ENCODE measurements at places on chromosomes 12 and 14. TPM values are rescaled to one million over a fixed set of nuclear protein-coding genes. Genes with fewer than 3 reads are reported as not detected.

Gene RNASE1
- not detected for polyA plus RNA-seq

Gene LPCAT3
- polyA plus RNA-seq: 62.7 TPM

Gene ANO6
- 37.8 TPM for polyA plus RNA-seq

Gene B3GNT4
- 0.57 TPM for polyA plus RNA-seq

Gene KRT82
- polyA plus RNA-seq: not detected

Gene NCKAP5L
- 5.5 TPM for polyA plus RNA-seq

Gene SLCO1B1
- polyA plus RNA-seq: not detected

Gene CD69
- not detected for polyA plus RNA-seq

Gene IFNG-AS1
- not detected for polyA plus RNA-seq

Gene AQP2
- polyA plus RNA-seq: not detected

Gene SMCO3
- polyA plus RNA-seq: 0.29 TPM

Gene DBX2
- not detected for polyA plus RNA-seq

Gene DCAF11
- polyA plus RNA-seq: 176 TPM

Gene HOXC5
- not detected for polyA plus RNA-seq

Gene SCNN1A
- polyA plus RNA-seq: 32.8 TPM

Gene ATL1
- polyA plus RNA-seq: 0.65 TPM

Gene TPH2
- not detected for polyA plus RNA-seq

Gene NRIP2
- not detected for polyA plus RNA-seq

Gene MAP1LC3B2
- 2.1 TPM for polyA plus RNA-seq

Gene MFAP5
- 0.07 TPM for polyA plus RNA-seq

Gene CCDC177
- not detected for polyA plus RNA-seq

Gene KRT3
- not detected for polyA plus RNA-seq

Gene ESPL1
- 5.3 TPM for polyA plus RNA-seq

Gene SLC2A3
- polyA plus RNA-seq: 580 TPM

Gene ASCL1
- polyA plus RNA-seq: not detected

Gene SLC6A12
- polyA plus RNA-seq: 3.7 TPM

Gene COCH
- 78.2 TPM for polyA plus RNA-seq

Gene SERPINA10
- 20.2 TPM for polyA plus RNA-seq

Gene DUSP6
- polyA plus RNA-seq: 175 TPM

Gene ARHGEF40
- 97.1 TPM for polyA plus RNA-seq

Gene CAPZA3
- polyA plus RNA-seq: not detected

Gene AHNAK2
- polyA plus RNA-seq: 0.10 TPM

Gene CMKLR1
- polyA plus RNA-seq: not detected

All from HepG2 (cell line).